ENCODE measurements at places on chromosomes 6 and 20.

GRCh38 chr6:52612336-52613054 is 35.6 kb upstream of the TRAM2 start:
- DNase-seq: no peak

DNA sequence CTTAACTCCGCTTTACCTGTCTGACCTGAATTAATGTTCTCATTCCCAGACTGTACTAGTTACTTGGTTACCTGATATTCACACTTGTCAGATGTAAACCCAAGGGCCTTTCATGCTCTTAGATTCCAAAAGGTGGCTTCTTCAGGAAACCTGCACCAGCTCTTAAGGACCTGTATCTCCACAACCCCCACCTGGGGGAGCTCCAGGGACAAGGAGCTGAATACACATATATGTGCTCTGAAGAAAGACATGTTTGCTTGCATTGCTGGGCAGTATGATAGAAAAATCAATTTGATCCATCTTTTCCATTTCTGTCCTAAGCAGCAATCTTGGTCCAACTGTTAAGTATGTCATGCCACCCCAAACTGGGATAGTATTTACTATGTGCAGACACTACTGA is 64.8 kb upstream of the POU3F2 start:
- no peak for DNase-seq

DNA sequence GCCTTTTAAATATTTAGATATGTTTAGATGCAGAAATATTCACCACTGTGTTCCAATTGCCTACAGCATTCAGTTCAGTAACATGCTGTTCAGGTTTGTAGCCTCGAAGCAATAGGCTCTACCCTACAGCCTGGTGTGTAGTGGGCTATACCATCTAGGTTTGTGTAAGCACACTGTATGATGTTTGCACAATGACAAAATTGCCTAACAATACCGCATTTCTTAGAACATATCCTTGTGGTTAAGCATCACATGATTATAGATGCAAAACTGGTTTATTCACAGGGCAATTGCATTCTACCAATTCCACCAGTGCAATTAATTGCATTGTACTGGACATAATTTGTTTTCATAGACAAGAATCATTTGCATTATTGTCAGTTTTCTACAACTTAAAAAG is 7.9 kb upstream of the SLC22A16 start:
- no peak for DNase-seq

DNA sequence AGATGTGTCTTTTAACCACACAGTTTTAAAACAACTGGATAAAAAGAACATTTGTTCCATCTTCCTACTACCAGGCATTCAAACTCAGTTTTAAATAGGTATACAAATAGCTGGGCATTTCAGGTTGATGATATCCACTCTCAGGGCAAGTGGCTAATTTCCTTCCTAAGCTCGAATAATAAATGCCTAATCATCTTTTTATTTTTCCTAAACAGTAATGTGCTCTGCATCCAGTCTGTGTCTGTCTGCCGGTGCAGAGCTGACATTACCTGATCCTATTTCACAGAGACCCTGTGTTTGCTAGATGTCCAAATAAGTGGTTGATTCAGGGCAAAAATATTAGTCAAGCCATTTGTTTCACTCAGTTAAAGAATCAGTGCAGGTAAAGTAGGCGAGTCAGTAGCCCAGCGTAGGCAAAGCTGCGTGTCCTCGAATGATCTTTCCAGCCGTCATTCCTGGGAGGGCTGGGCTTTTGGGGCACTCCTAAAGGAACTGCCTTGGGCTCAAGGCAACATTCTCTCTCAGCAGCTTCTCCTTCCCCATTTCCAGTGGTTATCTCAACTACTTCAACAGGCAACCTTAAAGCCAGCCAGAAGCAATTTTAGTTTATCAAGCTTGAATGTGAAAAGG is 74.2 kb upstream of the BMP2 start:
- no peak for DNase-seq

DNA sequence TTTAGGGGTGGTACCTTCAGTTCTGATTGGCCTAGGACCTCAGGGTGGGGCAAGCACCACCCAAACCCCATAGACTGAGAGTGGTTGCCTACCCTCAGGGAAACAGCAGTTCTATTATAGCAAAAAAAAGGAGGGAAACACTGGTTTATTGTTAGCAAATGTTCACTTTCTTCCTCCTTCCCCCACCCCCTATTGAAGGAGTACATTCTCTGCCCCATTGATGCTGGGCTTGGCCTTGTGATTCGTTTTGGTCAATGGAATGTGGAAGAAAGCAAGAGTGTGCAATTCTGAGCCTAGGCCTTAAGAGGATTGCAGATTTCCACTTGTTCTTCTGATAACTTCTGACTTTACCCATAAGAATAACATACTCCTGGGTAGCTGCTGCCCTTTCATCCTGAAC is 255.8 kb downstream of the NFATC2 start:
- DNase-seq: no peak

DNA sequence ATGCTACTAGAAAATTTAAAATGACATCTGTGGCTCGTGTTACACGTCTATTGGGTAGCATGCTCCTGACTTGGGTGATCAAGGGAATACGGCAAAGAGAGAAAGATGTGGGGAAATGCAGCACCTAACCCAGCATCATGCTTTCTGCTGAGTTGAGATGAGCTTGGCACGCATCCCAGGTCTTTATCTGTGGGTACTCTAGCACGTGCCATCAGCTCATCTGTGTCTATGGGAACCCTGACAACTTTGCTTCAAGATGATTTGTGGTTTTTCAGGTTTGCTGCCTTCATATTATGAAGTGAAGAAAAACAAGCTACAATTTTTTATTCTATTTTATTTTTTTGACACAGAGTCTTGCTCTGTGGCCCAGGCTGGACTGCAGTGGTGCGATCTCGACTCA is 21.0 kb downstream of the RNASET2 start:
- DNase-seq: no peak

DNA sequence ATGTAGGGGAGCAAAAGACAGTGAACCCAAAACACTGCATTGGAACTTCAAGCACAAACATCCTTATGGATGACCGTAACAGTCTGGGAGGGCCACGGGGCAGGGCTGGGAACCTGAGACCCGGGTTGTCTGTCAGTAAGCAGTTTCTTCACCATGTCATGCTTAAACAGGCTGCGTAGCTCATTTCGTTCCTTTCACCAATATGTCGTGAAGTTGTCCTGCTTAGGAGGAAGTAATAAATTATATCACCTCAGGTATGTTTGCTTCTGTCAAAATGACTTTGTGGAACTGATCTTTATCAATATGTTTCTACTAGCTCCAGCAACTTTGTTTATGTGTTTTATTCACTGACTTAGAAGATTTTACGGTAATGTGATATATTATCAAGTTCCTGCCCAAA is 12.4 kb upstream of the MAK start:
- DNase-seq: no peak

DNA sequence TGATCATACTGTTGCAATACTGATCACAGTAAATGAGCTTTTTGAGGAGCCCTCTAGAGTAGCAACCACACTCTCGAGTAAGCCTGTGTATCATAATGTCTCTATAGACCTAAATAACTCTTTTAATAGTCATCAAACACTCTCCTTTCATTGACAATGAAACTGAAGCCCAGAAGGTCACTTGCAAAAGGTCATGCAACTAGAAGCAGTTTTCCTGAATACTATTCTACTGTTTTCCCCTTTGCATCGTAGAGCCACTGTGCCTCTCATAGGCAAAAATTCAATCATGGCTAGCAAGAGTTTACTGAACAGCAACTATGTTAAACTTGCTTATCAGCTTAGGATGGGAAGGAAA is 105.3 kb downstream of the HIVEP2 start:
- DNase-seq: no peak

DNA sequence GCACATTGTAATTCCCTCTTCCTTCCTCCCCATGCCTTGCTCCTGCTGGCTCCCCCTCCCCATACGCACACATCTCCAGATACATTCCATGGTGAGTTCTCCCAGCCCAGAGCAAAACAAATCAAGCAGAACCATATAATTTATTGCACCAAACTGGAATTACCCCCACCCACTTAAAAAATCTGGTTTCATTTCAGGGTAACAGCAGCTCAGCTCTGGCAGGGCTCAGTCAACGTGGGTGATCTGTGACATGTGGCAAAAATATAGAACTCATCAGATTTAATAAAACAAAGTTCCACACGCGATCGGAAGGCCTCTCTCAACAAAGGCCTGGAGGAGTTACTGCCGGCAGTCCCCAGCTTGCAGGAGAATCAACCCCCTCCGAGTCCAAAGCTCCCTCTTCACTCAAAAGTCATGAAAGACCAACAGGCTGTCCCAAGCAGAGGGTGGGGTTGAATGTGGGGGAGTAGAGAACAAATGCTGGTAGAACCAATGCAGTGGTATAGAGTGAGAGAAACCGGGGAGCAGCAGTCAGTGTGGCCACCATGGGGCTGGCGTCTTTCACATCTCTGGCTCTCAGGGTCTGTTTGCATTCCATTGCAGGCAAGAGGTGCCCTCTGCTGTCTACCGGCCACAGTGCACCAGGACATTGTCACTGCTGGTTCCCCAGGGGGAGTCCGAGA is 323.3 kb upstream of the NT5E start:
- no peak for DNase-seq

- DNase-seq: no peak
Observed at GRCh38 chr6:150394053-150394898, 25.5 kb downstream of the IYD start.

GRCh38 chr6:147441751-147442150 is 66.7 kb upstream of the SAMD5 start:
- DNase-seq: no peak

- no peak for DNase-seq
Observed at GRCh38 chr20:13878566-13878965, 93.7 kb downstream of the NDUFAF5 start.

DNA sequence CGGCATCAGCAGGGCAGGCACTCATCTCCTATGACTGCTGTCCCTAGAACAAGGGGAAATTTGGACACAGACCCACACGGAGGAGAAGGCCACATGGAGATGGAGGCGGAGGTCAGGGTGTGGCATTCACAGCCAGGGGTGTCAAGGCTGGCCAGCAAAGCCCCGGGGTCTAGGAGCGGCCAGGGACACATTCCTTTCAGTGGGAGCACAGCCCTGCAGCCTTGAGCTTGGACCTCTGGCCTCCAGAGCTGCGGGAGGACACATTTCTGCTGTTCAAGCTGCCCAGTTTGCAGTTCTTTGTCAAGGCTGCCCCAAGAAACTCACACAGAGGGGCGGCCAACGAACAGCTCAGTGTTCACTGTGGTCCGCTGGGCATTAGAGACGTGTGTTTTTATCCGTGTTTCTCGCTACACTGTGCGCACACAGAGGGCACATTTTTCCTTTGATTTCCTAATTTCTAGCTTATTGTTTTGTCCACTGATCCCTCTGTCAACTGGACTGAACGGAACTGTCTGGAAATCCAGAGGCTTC is 93.4 kb upstream of the MPC1 start:
- no peak for DNase-seq

DNA sequence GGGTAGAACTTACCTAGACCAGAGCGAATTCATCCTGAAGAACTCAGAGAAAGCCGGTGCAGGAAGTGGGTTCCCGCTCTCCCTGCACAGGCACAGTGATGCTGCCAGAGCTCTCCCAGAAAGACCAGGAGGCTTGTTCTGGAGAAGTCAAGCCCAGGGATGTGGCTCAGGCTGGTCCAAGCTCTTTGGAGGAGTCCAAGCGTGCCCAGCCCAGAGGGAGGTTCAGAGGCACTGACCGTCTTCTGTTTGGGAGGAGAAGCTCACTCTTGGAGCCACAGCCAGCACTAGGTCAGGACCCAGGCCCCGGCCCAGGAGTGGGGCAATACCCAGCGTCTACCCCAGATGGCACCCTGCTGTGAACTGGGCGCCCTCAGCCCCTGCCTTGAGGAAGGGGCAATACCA is 1.5 kb upstream of the PMEPA1 start:
- no peak for DNase-seq

DNA sequence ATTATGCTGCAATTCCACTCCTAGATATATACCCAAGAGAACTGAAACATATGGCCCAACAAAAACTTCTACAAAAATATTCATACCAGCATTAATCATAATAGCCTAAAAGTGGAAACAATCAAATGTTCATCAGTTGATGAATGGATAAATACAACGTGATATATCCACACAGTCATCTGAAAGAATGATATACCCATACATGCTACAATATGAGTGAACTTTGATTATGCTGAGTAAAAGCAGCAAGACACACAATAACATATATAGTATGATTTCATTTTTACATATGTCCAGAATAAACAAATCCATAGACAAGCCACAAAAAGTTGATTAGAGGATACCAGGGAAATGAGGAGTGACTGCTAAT is 30.7 kb downstream of the CDK19 start:
- no peak for DNase-seq

DNA sequence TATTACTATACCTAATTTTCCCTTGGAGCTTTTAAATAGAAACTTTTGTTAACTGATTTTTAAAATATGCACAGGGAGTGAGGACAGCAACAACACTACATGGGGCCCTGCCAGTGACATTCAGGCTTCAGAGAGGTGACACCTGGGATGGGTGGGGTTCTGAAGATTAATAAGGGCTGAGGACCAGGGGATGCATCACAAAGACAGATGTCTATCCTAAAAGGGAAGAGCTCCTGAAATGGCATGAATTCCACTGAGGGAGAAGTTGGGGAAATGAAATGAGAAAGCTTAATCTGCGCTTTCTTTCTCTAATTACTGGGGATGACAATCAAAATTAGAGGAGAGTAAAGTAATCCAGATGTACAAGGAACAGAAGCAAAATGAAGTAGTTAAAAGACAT is 162.8 kb downstream of the BTBD9 start:
- no peak for DNase-seq

GRCh38 chr6:42512579-42512978 is 51.2 kb upstream of the UBR2 start:
- DNase-seq: no peak

DNA sequence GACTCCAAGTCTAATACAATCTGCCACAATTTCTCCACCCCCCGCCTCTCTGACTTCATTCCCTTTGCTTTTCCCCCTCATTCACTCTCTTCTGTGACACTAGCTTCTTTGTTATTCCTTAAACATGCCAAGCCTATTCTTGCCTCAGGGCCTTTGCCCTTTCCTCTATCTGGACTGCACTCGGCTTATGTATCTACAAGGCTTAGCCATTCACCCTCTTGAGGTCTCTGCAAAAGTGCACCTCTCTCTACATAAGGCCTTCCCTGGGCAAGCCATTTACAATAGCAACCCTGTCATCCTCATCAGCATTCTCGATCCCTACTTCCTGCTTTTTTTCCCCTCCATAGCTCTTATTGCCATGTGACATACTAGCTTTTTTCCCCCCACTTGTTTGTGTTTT is 168.9 kb downstream of the PDSS2 start:
- no peak for DNase-seq

GRCh38 chr6:85516168-85516567 is 66.3 kb downstream of the NT5E start:
- no peak for DNase-seq

GRCh38 chr20:48679599-48679998 is 148.2 kb downstream of the PREX1 start:
- DNase-seq: no peak

DNA sequence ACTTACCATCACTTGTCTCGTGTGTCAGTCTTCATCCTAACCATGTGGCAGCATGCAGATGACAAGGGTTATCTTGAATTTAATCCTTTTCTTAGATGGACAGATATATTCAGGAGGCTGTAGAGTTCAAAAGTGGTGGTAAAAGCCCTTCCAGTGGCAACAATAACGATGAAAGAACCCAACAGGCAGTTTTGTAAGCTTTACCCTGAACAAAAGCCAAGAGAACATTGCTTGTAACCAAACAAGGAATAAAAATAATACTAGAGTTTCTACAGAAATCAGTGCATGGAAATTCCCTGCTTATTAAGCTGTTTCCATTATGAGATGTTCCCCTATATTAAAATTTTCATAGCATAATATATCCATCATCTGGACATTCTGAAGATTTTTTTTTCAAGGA is 69.7 kb downstream of the PDE7B start:
- no peak for DNase-seq

GRCh38 chr20:8129211-8129976 is 2.7 kb upstream of the PLCB1 start:
- DNase-seq: no peak

All from stimulated activated CD8-positive, alpha-beta memory T cell treated with anti-CD3 and anti-CD28 coated beads, Interleukin-4, amount 100 ng/mL, for 4 hours (primary cell).